ENCODE measurements at places on chromosomes 11 and 22.

GRCh38 chr11:112971195-112971594 is 10.0 kb downstream of the NCAM1 start:
- no peak for DNase-seq

DNA sequence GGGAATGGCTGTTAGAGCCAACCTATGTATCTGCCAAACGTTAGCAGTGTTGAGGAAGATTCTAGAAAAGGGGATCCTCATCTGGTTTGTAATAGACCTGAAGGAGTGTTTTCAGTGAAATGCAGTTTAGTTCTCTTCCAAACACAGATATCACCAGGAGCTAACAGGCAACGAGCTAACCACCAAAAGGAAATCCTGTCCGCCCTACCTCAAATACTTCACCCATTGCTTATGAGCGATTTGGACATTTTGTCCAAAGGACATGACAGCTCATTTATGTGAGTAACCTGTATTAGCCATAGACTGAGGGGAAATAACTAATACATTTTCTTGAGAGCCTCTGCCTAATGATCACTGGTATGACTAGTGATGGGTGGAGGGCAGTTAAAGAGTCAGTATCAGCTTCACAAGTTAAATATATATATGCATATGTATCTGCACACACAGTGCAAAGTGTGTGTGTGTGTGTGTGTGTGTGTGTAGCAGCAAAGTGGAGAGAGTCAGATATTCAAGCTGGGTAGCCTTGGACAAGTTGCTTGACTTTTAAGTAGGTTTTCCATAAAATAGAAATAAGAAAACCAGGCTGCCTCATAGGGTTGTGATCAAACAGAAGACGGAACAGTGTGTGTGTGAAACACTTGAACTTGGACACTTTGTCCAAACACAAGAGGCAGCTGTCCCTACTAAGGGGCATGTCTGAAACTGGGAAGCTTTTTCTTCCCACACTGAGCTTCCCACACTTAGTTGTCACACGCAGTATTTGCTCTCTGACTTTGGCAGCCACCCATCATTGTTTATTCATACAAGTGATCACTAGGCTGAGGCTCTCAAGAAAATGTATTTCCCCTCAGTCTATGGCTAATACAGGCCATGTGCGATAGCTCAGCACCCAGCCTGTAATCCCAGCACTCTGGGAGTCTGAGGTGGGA is 940 bp upstream of the C11orf91 start:
- no peak for DNase-seq

- no peak for DNase-seq
Observed at GRCh38 chr11:95920460-95921105, 3.3 kb downstream of the MTMR2 start.

GRCh38 chr11:134267461-134267860 is 8.7 kb upstream of the GLB1L3 start:
- DNase-seq = no peak

GRCh38 chr11:44630511-44631210 is 65.2 kb downstream of the CD82 start:
- no peak for DNase-seq

DNA sequence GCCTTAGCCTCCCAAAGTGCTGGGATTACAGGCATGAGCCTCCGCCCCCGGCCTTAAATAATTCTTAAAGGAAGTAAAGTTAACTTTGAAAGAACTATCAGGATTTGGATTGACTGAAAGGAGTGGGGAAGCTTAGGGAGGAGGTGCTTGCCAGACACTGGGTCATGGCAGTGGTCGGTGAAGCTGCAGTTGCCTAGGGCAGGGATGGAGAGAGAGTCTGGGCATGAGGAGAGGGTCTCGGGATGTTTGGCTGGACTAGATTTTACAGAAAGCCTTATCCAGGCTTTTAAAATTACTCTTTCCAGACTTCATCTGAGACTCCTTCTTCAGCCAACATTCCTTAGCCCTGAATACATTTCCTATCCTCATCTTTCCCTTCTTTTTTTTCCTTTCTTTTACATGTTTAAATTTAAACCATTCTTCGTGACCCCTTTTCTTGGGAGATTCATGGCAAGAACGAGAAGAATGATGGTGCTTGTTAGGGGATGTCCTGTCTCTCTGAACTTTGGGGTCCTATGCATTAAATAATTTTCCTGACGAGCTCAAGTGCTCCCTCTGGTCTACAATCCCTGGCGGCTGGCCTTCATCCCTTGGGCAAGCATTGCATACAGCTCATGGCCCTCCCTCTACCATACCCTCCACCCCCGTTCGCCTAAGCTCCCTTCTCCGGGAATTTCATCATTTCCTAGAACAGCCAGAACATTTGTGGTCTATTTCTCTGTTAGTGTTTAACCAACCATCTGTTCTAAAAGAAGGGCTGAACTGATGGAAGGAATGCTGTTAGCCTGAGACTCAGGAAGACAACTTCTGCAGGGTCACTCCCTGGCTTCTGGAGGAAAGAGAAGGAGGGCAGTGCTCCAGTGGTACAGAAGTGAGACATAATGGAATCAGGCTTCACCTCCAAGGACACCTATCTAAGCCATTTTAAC is at the start of gene NNMT:
TSS of gene NNMT (plus strand) at position 724 of the 929 bp plus-strand sequence. CDS start at position 882, 158 bp downstream.
- DNase-seq = no peak

DNA sequence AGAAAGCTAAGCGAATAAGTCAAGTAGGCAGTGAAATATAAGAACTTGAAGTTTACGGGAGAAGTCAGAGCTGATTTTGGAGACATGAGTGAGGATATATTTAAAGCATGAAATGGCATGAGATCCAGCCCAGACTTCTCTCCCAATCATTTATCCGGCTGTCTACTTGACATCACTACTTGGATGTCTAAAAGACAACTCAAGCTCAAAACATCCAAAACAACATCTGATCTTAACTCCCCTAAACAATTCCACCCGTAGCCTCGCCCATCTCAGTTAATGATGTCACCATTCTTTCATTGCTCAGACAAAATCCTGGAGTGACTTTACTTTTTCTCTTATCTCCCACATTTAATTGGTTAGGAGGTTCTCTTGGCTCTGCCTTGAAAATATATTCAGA is 44.5 kb downstream of the WEE1 start:
- no peak for DNase-seq

GRCh38 chr11:102268083-102268984 is 49.0 kb upstream of the BIRC3 start:
- no peak for DNase-seq

DNA sequence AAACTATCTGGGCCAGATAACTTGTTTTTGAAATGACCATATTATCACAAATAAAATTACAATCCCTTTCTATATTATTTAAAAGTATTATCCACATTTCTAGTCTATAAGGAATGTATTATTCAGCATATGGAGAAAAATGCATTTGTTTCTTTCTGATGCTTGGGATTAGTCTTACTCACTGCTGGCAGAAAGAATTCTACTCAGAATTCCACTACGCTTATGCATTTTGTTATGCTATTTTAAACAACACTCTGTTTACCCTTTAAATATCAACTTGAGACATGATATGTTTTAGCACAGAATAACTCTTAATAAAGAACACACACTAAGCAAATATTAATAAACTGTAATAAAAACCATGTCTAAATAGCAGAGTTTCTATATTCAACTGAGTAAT is 77.6 kb upstream of the ANO3 start:
- no peak for DNase-seq

DNA sequence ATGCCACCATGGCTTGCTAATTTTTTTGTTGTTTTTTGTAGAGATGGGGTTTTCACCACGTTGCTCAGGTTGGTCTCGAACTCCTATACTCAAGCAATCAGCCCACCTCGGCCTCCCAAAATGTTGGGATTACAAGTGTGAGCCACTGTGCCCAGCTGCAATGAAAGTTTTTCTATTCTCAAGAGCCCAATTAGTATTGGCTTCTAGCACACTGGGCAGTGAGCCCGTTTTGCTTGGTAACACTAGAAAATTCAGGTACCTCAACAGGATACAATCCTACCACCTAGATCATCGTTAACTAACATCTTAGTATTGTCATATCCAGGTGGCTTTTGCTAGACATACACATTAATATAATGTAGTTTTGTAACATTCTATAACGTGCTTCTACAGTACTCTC is 19.0 kb downstream of the SEC14L3 start:
- no peak for DNase-seq

DNA sequence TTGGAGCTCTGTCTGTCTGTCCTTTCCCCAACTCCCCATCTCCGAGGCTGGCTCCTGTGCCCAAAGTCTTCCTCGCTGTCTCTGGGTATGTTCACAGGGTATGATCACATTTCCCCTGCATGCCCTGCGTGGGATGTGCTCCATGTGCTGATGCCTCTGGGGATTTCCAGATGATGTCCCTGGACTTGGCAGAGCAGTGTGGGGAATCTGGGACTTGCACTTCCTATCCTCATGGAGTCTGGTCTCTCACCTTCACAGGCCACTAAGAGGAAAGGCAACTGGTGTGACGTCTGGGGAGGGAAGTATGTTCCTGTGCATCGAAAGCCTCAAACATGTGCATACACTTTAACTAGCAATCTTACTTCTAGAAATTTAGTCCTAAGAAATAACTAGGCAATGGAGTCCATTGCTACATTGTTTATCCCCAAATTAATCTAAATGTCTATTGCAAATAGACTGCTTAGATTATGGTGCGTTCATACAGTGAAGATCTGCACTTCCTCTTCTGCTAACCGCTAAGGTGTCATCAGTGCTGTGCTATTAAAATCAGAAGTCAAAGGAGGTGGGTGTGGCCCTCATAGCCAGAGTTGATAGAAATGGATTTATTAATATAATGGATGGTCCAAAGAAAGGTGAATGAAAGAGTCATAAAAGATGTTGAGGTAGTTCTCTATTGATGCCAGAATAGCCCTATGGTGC is 20.8 kb downstream of the TIMP3 start:
- DNase-seq = no peak

DNA sequence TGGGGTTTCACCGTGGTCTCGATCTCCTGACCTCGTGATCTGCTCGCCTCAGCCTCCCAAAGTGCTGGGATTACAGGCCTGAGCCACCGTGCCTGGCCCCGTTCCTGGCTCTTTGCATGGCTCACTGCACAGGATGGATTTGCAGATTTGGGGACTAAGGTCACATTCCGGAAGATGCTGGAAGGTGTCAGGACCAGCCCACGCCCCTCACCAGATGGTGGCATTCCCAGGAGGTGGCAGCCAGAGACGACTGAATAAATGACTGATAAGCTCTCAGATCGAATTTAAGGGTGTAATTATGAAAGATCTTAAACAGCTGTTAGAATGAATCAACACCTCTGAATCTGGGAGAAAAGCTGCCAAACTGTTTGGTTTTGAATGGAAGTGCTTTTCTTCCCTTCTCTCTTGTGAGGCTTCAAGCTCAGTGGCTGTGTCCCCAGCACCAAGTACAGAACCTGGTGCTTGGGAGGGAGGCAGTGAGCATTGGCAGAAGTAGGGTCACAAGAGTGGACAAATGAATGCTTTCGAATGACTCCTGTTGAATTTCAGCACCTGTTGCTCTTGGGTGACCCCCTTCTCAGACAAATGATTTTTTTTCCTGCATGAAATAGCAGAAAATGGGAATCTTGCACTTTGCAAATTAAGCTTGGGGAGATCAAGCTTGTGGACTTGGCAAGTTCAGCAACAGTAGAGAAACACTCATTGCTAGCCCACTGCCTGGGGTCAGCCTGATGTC is 69.6 kb downstream of the KIAA1671 start:
- DNase-seq = no peak

DNA sequence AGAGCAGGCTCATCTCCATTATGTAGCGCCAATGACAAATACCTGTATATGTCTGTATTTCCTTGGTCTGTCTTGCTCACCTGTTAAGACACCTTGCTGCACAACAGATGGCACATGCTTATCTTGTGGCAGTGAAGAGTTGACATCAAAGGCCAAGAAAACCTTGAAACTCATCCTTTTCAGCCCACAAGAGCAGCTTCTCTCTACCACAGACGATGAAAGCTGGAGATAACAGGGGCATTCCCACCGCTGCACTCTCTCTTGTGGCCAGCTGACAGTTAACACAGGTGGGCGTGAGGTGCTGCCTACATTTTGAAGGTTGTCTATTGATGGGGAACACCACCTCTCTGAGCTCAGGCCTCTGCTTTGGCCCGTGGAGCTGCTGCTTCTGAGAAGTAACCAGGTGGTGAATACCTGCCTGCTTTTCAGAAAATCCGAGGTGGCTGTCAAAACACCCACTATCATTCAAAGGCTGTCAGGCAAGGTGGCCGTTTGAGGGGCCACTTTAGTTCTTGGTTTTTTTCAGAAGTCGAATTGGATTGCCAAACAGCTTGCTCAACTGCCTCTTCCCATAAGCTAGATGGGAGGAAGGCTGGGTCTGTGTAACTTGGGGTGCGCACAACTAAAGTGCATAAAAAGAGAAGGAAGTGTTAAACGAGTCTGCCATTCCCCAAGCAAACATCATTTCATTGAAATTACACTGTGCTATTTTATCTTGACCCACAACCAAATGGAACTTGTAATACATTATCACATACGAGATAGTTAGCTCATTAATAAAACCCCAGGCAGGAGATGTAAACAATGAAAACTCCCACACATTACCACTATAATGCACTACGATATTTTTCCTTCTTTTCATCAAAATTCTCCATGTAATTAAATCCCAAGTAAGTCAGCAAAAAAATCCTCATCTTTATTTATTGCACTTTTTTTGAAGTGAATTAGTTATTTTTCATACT is 87.1 kb upstream of the RAG2 start:
- no peak for DNase-seq

DNA sequence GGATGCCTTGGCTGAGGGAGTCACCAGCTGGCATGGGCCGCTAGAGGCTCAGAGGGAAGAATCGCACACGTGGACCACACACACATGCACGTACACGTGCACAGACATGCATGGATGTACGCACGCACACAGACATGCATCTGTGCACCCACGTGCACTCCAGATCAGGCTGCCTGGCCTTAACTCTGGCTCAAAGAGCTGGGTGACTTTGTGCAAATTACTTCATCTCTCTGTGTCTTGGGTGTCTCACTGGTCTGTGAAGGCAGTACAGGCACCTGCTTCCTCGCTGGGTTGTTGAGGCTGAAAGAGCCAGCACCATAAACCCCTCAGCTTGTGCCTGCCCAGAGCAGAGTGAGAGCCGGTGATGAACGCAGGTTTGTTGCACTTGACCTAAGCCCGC is 28.7 kb downstream of the TMPRSS6 start:
- no peak for DNase-seq

DNA sequence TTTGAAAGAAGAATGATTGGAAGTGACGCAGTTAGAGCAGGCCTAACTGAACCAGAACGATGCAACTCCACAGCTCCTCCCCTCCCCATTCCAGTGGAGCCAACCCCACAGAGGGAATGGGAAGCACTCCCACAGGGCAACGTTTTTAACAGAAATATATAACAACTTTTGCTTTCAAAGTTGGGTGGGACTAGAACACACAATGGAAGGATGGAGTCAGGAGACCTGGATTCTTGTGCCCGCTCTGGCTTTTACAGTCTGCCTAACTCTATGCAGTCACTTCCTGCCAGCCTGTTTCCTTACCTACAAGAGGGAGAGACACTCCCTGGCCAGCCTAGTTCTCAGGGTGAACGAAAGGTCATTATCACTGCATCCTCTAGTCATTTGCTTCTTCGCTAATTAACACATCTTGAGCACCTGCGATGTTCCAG is 75.5 kb downstream of the PACSIN2 start:
- no peak for DNase-seq

GRCh38 chr11:12755510-12756453 is 81.6 kb downstream of the TEAD1 start:
- DNase-seq = no peak
